Hematopoietic multipotent progenitor cell treated with erythropoietin and hydrocortisone succinate and interleukin-3 and kit ligand, for 6 days (in vitro differentiated cells): ENCODE measurements at places on chromosomes 3 and 15.

- DNase-seq, result no peak
Observed at GRCh38 chr3:114502204-114502603, 208.4 kb downstream of the TIGIT start.

DNA sequence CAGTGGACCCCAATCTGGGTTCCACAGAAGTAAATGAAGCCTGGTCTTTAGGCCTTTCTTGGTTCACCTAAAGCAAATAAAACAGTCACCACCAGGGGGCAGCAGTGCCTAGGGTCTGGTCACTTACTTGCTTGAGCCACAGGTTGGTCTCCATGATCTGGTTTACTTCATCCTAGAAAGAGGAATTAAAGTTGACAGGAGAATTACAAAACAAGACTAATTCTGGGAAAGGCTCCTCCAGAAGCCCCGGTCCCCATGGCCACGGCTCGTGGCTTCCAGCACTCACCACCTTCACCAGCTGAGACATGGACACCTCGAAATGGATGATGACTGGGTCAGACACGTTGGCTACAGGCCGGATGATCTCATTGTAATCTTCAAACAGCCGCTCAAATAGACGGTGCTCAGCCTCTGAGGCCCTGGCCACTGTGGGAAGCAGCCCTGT lies 2.3 kb downstream of the CHRNA3 start:
- DNase-seq, result peak; percentile 92

DNA sequence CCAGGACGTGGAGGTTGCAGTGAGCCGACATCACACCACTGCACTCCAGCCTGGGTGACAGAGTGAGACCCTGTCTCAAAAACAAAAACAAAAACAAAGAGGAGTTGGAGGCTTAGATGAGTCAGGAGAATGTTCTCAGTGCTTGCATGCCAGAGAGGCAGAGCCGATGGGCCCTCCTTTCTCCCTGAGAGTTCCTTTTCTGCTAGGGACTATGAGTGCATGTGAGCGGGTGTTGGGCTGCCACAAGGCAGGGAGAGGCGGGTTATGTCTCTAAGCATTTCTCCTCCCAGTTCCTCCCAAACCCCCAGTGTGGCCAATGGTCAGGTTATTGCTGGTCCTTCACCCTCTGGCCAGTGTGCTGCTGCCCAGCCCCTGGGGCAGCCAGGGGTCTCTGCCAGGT lies 45.1 kb downstream of the RTP1 start:
- no peak for DNase-seq

- DNase-seq, result peak; percentile 4
Observed at GRCh38 chr3:144866476-144866875, 894.9 kb downstream of the DIPK2A start.

GRCh38 chr3:168186293-168186983 lies 90.7 kb upstream of the GOLIM4 start:
- DNase-seq, result no peak

GRCh38 chr3:170196833-170197232 lies 15.3 kb upstream of the PHC3 start:
- no peak for DNase-seq

DNA sequence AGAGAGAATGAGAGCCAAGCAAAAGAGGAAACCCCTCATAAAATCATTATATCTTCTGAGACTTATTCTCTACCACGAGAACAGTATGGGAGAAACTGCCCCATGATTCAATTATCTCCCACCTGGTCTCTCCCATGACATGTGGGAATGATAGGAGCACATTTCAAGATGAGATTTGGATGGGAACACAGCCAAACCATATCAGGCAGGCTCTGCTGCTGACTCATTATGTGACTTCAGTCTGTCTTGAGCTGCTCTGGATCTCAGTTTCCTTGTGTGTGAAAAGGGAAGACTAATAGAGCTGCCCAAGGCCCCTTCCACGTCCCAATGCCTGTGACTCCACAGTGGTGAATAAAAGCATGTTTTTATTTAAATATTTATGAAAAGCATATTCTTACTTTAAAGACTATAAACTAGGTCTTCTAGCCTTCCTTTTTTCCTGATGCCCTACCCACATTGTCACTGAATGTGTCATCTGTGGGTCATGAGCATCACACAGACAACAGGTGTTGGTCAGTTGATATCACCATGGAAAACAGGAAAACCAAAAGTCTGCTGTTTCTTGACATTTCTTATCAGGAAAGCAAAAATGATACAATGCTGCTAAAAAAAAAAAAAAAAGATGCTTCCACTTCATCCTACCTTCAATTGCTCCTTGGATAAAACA lies 96.0 kb upstream of the PPP2R3A start:
- no peak for DNase-seq

DNA sequence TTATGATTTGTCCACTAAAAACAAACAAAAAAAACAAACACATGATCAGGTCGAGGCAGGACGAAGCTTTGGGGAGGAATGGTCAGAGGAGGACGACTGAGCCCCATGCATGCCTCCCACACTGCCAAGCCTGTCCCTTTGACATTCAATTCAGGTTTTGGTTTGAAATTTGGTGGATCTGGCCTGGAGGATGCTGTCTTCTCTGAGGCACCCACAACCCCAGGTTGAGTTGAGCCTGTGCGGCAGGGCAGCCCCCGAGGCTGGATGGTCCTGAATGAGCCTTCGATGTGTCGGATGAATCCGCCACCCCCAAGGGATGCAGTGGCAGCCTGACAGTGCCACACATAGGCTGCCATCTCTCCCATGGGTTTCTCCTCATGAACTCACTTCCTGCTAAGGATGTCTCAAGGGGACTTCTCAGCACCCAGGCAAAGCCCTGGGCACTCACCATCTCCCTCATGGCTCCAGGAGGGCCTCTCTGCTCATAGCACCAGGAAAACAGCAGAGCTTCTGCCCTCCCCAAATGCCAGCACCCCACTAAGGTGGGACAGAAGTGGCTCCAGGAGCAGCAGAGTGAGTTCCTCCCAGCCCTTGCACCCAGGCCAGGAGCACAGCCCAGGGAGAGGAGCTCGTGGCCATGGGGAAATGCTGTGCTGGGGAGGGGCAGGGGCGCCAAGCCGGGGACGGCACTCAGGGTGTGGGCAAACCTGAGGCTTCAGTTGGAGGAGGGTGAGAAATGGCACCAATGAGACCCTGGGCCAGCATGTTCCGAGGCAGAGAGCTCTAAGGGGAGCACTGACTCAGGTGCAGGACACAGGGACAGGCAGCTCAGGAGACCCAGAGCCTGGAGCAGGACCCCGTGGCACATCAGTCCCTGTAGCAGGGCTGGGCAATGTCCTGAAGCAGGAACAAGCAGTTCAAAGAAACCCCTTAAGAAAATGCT lies 18.5 kb downstream of the PRR23E start:
- DNase-seq, result no peak
